ENCODE measurements at places on chromosomes 1 and 21. TPM values are rescaled to one million over a fixed set of nuclear protein-coding genes. Genes with fewer than 3 reads are reported as not detected.

GRCh38 chr1:40421431-40422384 lies 28.6 kb upstream of the ZFP69B start:
- no peaks in the 10 kb centered on the region for H3K27me3 ChIP-seq
- no peaks in the 10 kb centered on the region for H3K36me3 ChIP-seq
- H3K27ac ChIP-seq, result no peak overlapping the region
- DNase-seq, result no peak
- H3K4me3 ChIP-seq, result no peak overlapping the region
- no peaks in the 10 kb centered on the region for H3K4me1 ChIP-seq

- H3K27me3 ChIP-seq, result no peaks in the 10 kb centered on the region
- H3K4me1 ChIP-seq, result peaks cover 16% of the 10 kb centered on the region
- H3K36me3 ChIP-seq, result no peaks in the 10 kb centered on the region
- DNase-seq, result peak; percentile 76
These were observed 70.0 kb downstream of the KCTD3 start for GRCh38 chr1:215637041-215637573.

DNA sequence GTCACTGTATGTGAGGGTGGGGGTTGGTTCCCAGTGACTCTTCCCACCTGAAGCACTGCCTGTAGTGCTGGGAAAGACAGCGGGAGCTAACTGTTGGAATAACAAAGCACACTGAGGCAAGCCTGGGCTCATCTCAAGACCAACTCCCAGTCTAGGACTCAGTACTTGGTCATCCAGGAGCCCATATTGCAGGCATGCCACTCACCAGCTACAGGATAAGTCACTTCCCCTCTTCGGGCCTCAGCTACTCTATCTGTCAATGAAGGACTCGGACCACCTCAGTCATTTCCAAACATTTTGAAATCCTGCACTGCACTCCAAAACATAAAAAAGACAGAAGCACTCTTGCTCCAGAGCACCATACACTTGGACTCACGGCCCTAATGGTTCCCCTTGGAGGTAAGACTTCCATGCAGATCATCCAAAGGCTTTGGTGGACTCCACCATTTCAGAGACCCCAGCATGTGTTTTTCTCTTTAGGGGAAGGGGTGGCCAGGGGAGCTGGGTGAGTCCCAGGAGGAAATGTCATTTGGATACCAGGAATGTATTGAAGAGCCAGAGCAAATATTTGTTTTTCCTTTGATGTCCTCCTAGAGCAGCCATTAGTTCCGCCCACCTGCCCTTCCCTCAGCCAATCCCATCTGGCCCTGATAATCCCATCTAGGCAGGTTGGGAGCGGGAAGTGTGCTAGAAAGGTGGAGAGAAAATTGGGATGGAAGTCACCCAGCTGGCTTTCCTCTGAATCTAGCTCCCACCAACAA lies 3.1 kb downstream of the NUAK2 start:
- H3K27me3 ChIP-seq, result no peaks in the 10 kb centered on the region
- H3K4me1 ChIP-seq, result peaks cover 85% of the 10 kb centered on the region
- peak; percentile 41 for DNase-seq
- no peak overlapping the region for H3K4me3 ChIP-seq
- H3K27ac ChIP-seq, result peak overlapping the region; percentile 95

DYNLT4 gene
- total RNA-seq, result not detected

GUCA2B gene
- total RNA-seq, result not detected

F3 gene
- 85.4 TPM for total RNA-seq

Measured in body of pancreas (tissue), 4 donors.